ENCODE measurements at places on chromosomes 2 and 18.

DNA sequence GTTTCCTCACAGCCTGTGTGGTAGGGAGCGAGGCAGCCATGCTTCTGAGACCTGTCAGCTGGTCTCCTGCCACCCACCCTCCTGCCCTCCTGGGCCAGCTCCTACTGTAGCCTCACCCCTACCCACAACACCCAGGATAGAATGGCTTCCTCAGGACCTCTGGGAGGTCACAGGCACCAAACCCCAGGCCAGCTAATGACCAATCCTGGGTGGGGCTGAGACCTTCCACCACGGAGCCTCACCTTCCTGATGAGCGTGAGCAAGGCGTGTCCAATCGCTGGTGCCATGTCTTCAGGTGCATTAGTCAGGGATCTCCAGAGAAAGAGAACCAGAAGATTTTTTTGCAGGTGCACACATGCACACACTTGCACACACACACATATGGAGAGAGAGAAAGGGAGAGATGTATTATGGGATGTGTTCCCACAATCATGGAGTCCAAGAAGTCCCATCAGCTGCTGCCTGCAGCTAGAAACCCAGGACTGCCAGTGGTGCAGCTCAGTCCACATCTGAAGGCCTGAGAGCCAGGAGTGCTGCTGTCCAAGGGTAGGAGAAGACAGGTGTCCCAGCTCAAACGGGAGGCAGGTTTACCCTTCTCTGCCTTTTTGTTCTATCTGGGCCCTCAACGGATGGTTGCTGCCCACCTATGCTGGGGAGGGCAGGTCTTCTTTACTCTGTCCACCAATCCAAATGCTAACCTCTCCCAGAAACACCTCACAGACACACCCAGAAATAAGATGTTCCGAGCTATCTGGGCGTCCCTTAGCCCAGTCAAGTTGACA is 70.4 kb upstream of the HDAC4 start:
- DNase-seq, result no peak

- DNase-seq, result no peak
These were observed 23.2 kb upstream of the TACR1 start for GRCh38 chr2:75222527-75222926.

DNA sequence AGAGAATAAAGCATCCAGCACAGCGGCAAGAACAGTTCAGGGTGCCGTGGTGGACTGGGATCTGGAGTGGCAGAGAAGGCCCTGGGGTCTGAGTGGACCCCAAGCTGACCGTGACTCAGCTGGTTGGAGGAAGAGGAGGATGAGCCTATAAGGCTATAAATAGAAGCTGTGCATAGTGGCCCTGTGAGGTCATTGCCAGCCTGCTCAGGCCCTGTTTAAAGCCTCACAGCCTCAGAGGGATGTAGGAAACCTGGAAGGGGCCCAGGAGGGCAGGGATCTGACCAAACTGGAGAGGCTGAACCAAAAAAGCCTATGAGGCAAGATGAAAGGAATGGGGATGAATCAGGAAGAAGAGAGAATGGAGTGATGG is 11.3 kb upstream of the DES start:
- no peak for DNase-seq

DNA sequence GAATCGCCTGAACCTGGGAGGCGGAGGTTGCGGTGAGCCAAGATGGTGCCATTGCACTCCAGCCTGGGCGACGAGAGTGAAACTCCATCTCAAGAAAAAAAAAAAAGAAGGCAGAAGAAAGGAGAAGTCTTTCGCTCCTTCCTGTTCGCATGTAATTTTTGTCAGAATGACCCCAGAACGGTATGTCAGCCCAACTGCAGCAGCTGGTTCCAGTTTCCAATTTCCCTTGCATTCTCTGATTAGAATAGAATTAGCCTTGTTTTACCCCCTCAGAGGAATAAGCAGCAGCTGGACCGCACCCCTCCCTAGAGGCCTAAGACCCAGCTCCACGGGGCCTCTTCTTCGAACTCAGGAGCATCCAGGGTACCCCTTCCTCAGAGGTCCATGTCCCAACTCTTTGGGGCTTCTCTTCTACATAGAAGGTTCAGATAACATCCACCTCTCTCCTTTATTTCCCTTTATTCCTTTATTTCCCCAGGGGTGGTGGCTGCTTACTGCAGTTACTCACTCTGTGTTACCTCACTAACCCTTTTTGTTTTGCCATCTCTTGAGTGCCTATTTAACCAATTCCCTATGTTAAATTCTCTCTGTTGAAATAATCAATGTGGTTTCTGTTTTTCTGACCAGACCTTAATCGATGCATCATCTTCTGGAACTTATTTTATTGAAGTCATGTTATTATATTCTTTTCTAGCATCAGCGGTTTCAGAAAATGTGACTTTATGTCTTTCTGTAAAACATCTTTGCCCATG is 7.2 kb upstream of the PUM2 start:
- DNase-seq, result no peak

DNA sequence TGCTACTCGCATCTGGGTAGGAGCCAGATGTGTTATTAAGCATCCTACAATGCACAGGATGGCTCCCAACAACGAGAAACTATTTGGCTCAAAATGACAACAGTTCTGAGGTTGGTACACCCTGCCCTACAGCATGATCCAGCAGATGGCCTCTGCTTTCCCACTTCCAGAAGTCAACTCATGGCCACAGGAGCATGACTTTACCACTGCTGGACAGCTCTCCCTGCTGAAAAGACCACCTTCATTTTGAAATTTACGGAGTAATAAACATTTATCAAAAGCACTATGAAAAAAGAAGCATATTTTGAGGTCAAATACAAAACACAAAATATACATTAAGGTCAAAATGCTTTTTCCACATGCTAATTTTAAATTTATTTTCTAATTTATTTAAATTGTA is 13.7 kb downstream of the NXPH2 start:
- no peak for DNase-seq

GRCh38 chr2:231781798-231782726 is 980 bp upstream of the PDE6D start:
- peak; percentile 28 for DNase-seq

Measured in occipital lobe (tissue), 3 donors.